ENCODE measurements at places on chromosomes 7 and 10.

- no peak for DNase-seq
Observed at GRCh38 chr7:99752356-99752755, 17.4 kb upstream of the CYP3A7 start.

GRCh38 chr7:31772211-31772610 lies 85.2 kb downstream of the PPP1R17 start:
- no peak for DNase-seq

- DNase-seq = no peak
Observed at GRCh38 chr7:46681865-46682503, 760.9 kb upstream of the IGFBP3 start.

DNA sequence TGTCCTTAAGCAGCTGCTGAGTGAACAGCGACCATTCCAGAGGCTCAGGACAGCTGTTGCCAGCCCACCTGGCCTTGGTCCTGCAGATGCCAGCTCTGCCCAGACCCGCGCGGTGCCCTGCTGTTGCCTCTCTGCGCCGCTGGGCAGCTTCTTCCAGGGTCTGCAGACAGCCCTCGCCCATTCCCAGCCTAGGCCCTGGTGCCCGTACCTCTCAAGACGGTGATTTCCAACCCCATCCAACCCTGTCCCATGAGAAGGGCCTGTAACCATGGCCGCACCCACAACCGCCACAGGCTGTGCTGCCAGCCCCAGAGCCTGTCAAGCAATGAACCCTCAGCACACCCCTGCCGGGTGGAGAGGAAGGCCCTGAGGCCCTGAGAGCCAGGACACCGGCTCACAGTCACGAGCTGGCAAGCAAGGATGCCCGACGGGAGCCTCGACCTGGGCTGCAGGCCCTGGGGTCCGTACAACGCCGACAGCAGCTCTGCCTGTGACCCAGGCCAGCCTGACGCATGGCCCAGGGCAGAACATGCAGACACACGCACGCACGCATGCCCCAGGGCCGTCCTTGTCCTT lies 231.9 kb downstream of the MAD1L1 start:
- DNase-seq = no peak

DNA sequence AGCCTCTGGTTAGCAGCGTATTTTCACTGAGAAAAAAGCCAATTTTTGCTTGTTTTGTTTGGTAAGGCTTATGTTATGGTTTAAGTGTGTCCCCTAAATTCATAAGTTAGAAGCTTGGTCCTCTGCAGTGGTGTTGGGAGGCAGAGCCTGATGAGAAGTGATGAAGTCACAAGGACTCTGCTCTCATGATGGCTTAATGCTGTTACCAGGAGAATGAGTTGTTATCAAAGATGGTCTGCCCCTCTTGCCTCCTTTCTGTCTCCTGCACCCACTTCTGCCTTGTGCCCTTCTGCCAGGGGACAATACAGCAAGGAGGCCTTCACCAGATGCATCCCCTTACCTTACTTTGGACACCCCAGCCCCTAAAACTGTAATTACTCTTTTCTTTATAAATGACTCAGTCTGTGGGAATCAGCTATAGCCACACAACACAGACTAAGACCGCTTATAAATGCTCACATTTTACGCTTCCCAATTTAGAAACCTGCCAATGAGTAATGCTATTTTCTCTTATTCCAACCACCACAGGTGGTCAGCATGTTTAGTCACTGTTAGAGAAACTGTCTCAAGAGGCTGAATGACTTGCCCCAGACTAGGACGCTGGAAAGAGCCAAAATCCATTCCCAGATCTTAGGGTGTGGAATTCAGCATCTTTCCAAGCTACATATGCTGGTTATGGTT lies 6.1 kb upstream of the PKD1L1 start:
- DNase-seq = no peak

DNA sequence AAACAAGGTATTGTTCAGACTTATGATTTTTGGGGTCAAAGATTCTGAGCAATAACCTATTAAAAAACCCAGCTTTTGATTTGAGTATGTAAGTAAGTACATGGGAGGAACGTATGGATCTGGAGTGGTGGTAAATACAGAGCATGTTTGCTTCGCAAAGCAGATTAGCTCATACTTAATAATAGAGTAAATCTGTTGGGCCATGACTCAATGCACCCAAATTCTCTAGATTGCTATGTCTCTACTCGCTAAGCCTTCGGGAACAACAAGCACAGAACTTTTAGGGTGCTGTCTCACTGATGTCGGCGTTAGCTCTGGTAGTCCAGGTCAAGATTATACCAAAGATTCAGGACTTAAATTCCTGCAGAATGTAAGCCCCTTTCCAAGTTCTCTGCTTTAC lies 807 bp upstream of the MINPP1 start:
- peak; percentile 8 for DNase-seq

DNA sequence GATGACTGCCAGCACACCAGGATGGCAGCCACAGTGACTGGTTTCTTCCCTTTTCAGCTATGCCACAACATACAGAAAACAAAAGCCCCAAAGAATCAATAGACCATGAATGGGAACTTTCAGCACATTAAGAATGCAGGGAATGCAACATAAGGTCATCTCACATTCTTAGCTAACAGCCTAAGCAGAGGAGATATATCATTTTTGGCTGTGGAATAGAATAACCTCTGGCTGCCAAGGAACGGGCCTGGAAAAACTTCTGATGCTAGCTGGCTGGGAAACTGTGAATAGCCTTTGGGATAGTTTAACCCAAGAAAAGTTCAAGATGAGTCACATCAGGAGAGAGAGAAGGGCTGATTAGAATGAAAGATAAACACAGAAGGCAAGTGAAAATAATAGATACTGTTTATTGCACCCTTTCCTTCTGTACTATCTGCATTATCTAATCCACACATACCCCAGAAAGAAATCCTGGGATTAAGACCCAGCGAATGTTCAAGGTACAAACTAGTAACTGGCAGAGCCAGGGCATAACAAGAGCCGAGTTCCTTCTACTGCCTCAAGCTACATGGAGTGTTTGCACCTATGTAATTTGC lies 169.2 kb downstream of the SEMA3A start:
- DNase-seq = peak; percentile 93

DNA sequence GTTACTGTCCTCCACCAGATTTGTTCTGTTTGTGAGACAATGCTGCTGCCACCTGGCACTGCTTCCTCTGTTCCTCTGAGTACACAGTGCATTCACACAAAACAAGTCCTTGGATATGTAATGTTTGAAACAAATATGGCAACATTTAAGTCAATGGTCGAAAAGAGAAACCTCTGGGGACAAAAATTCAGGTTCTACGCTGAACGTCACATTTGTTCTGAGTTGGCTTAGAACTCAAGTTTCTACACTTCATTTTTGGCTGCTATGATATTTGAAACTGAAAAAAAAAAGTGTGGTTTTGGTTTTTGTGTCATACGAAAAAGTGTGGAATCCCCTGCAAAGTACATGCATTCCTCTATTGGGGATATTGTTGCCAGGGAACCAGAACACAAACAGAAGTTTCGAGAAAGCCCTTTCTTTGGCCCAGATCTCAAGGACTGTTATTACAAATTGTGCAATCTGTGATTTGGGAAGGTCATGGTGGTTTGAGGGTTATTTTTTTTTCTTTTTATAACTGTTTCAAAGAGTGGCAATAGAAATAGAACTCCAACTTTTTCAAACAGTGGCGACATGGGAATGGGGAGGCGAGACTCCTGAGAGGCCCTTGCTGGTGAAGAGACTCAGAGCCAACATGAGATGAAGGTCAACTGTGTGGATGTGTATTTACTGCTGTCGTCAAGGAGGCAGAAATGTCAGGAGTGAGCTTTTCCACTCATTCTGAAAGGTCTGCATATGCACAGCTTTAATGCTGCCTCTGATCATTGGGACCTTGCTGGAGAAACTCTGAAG lies 127.5 kb downstream of the CUBN start:
- DNase-seq = no peak

GRCh38 chr7:98681951-98682350 lies 64.9 kb downstream of the NPTX2 start:
- no peak for DNase-seq

GRCh38 chr10:3877211-3878000 lies 92.4 kb upstream of the KLF6 start:
- no peak for DNase-seq

DNA sequence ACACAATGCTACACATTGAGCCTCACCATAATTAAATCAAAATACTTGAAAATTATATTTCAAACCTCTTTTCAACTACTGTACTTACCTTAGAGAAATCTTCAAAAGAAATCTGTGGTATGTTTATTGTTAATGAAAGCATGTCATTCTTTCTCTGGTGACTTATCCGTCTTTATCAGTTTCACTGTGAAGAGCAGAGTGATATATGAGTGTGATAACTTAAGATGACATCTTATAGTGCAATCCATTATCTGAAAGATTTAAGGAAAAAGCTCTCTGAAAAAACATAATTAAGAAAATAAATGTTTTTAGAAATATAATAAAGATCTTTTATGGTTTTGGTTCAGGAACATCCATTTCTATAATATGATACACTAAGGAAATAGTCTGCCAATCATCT lies 911.6 kb upstream of the C7orf33 start:
- DNase-seq = no peak

DNA sequence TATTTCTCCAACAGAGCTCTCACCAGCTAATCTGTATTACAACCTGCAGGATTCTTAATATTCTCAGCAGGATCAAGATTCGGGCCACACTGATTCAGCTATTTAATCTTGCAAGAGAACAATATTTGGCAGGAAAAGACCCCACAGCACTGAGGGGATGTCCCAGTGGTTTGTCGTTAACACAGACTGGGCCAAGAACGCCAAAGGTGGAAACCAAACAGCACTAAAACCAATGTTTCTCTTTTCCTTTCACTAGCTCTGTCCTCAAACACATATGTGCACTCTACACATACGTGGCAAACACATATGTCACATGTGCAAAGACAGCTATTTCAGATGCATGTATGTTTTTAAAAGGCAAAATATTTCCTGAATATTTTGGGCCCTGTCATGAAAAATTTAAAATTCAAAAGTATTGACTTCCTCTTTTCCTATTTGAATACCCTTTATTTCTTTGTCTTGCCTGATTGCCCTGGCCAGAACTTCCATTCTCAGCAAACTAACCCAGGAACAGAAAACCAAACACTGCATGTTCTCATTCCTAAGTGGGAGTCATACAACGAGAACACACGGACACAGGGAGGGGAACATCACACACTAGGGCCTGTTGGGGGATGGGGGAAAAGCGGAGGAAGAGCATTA lies 51.7 kb upstream of the NEBL start:
- no peak for DNase-seq

- DNase-seq = peak; percentile 48
Observed at GRCh38 chr10:89301232-89301631, 614 bp upstream of the IFIT2 start.

- no peak for DNase-seq
Observed at GRCh38 chr10:100866010-100866409, 46.8 kb upstream of the SLF2 start.

- DNase-seq = no peak
Observed at GRCh38 chr7:10940704-10941355, 32.8 kb upstream of the PHF14 start.

DNA sequence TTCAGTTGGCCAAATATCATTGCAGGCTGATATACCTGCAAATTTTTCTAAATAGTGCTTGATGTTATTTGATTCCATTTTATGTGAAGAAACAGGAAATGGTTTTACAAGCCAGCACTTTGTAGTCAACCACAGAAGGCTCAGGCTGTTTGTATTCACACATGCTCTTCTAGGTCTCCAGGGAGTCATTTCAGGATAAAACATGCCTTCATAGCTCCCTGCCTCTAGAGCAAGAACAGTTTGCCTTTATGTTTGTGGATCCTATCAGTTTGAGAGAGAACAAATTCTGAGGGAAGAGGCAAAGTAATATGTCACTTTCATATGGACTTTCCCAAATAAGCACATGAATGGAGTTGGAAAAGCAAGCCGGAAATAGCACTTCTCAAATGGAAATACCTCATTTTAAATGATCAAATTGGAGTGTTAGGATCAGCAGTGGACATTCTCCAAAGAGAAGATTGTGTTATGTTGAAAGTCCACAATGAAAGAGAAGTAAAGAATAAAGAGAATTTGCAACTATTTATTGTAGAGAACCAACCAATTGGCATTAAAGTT lies 277.6 kb downstream of the KCND2 start:
- peak; percentile 16 for DNase-seq

GRCh38 chr10:63631991-63632390 lies 110.8 kb downstream of the REEP3 start:
- no peak for DNase-seq

DNA sequence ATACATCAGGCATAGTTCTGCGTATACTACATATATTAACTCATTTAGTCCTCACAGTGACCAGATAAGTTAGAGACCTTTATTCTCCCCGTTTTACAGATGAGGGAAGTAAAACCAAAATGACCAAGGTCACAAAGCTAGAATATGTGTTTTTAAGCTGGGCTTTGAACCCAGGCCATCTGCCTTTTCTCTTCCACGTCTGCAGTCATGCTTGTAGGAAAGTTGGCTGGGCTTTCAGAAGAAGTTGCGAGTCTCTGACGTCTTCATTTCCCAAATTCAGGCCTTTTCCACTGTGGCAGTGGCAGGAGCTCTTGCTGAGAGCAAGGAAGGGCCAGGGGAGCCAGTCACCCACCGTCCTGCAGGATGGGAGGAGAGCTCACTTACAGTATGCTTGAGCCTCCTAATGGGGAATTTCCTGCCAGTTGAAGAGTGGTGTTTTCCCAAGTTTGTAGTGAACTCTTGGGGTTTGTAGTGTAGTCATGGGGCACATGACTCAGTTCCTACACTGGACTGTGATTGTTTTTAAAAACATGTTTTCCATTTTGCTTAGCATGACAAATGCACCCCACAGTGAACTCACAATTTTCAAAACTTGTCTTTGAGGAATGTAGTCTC lies 34.2 kb downstream of the CYP17A1 start:
- peak; percentile 82 for DNase-seq

- DNase-seq = no peak
Observed at GRCh38 chr10:22475651-22476600, 130.6 kb downstream of the SPAG6 start.

- peak; percentile 0 for DNase-seq
Observed at GRCh38 chr10:124802313-124802675, 675 bp downstream of the ABRAXAS2 start.

DNA sequence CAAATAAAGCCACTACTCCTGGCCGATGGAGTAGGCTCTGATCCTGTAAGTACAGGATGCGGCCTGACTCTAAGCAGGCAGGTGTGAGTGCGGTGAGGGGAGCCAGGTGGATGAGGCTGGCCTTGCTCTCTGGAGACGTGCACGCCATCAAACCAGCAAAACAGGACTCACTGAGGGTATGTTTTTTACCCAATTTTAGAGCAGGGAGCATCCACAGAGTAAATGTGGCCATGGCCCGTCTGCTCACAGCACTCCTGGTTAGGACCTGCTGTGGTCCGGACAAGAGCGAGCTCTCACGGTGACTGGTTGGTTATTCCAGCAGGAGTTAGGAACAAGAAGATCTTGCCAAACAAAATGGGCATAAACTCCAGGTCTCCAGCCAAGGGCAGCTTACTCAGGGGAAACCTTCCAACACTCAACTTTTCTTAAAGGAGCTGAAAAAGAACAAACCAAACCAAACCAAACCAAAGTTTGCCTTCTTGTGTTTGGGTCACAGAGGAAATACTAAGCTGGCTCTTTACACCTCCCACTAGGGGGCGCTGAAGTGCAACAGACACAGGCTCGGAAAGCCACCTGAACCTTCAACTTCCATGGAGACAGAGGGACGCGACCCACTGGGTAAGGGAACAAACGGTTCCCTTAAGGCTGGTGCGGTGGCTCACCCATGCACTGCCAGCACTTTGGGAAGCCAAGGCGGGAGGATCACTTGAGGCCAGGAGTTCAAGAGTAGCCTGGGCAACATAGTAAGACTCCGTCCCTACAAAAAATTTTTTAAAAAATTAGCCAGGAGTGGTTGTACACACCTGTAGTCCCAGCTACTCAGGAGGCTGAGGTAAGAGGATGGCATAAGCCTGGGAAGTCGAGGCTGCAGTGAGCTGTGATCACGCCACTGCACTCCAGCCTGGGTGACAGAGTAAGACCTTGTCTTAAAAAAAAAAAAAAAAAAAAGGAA lies 122.4 kb downstream of the CLEC2L start:
- DNase-seq = peak; percentile 48

All from foreskin keratinocyte (primary cell).